Germinal center (tissue), 1 donor: ENCODE measurements at places on chromosomes 1 and 21.

DNA sequence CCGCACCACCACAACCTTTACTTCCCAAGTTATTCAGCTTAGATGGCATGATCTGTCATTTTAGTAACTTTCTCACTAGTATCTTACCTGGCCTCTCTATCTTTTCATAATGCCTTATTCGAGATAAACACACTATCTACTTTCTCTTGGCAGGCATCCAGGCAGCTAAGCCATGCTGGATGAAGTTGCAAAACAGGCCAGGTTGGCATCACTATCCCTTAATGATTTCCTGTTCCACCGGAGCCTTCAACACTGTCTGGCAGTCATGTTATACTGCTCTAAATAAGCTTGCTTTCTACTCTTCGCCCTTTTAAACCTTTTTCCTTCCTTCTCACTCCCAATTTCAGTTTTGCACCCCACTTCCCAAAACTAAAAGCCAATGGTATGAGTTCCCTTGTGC lies 12.0 kb upstream of the KCNH1 start:
- no peak for DNase-seq

GRCh38 chr1:210499956-210500355 lies 171.3 kb downstream of the HHAT start:
- DNase-seq: no peak

DNA sequence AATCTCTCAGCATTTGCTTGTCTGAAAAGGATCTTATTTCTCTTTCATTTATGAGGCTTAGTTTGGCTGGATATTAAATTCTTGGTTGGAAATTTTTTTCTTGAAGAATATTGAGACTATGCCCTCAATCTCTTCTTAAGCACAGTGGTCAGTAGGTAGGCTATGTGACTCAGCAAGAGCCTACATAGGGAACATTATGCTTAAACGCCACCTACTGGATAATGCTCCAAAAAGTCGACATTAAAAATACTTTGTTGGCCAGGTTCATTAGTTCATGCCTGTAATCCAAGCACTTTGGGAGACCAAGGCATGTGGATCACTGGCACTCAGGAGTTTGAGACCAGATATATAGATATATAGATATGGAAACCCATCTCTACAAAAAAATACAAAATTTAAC lies 678.0 kb upstream of the USP24 start:
- DNase-seq: no peak

- DNase-seq: no peak
Observed at GRCh38 chr1:19435181-19435580, 50.2 kb downstream of the CAPZB start.

GRCh38 chr1:162091681-162092524 lies 22.4 kb downstream of the NOS1AP start:
- DNase-seq: no peak

- DNase-seq: no peak
Observed at GRCh38 chr1:25993197-25993951, 4.5 kb downstream of the PAFAH2 start.

DNA sequence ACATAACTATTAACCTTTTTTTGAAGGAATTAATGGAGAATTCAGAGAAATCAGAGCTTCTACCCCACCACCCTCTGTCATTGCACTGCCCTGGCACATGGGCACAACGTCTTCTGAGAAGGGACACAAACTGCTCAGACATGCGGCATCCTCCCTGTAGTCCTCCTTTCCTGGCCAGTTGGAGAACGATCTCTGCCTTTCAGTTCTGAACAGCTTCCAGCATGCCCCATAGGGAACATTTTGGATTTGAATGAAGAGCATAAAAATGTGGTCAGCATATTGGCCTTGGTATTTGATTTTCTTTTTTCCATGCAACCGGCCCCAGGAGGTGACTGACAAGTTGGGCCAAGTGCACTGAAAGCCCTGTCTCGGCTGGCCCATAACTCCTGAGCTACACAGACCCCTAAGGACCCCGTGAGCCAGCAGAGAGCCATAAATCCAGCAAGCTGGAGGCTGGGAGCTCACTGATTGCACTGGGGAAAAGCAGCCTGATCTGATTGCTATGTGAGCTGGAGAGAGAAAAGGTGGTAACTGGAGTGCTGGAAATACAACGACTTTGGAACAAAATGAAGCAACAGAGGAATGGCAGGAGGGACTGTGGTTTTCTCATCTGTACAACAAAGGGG lies 10.9 kb upstream of the BLACAT1 start:
- no peak for DNase-seq

DNA sequence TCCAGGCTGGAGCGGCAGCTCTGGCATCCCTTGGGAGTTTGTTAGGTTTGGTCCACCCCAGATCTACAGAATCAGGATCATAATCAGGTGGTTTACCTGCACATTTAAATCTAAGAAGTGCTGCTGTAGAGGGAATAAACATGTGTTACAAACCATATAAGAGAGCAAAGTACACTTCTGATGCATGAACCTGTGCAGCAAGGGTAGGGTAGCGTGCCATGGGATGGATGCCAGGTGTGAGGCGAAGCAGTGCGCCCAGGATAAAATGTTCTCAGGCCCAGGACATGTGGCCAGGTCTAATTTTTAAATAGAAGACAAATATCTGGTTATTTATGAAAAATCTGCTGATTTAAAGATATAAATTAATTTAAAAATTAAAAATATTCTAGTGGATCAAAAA lies 308.8 kb upstream of the USP24 start:
- DNase-seq: no peak

DNA sequence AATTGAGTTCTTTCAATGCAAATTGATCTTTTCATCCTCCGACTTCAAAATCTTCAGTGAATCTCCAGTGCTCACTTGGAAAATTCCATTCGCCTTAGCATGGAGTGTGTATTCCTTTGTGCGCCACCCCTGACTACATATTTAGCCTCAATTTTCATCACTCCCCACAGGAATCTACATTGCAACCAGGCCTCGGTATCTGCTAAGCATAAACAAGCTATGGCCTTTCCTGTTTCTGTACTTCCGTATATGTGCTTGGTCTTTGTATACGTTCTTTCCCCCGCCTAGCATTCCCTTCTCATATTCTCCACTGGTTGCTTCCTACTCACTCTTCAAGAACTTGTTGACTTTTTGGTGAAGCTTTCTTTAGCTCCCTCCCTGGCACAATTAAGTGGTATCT lies 470.8 kb downstream of the LMO4 start:
- DNase-seq: no peak

DNA sequence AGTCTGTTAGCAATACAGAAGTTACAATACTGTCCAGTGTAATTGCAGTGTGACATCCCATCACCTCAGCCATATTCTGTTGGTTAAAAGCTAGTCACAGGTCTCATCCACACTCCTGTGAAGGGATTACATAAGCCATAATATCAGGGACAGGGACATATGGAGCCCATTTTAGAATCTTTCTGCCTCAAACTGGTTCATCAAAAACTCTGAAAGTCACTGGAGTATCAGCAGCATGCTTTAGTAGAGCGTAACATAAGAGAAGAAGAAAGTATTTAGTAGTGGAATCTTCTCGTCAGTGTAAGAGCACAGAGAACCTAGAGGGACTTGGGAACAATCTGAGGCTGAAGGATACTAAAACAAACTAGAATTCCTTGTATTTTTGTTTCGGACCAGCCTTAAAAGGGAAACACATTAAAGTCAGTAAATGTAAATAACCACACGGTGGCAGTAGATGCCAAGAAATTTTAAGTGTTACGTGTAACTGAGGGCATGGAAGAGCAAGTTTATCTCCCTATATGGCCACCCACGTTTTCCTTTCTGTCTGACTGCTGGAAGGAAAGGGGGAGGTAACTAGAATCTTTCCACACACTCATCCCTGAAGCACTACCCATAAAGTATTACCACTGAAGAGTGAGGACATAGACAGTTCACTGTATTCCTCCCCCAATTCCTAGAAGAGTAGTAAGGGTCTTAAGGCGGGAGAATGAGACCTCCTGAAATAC lies 41.6 kb upstream of the AGL start:
- peak; percentile 47 for DNase-seq

- no peak for DNase-seq
Observed at GRCh38 chr1:207362962-207363860, 41.7 kb downstream of the CD55 start.

DNA sequence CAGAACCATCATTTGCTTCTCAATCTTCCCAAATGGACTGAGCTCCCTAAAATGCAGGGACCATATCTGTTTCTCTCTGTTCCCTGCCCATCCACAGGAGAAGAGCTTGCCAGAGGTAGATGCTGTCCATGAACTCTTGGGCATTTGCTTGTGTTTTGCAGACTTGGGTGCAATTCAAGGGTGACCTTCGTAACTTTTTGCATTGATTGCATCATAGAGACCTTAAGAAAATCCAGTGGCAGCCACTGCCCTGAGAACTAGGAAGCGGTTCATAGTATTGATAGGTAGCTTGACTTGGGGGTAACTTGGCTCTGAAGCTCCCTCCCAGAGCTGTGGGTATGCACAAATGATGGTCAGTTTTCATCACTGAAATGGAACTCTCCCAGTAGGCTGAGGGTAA lies 34.3 kb upstream of the EDEM3 start:
- no peak for DNase-seq

DNA sequence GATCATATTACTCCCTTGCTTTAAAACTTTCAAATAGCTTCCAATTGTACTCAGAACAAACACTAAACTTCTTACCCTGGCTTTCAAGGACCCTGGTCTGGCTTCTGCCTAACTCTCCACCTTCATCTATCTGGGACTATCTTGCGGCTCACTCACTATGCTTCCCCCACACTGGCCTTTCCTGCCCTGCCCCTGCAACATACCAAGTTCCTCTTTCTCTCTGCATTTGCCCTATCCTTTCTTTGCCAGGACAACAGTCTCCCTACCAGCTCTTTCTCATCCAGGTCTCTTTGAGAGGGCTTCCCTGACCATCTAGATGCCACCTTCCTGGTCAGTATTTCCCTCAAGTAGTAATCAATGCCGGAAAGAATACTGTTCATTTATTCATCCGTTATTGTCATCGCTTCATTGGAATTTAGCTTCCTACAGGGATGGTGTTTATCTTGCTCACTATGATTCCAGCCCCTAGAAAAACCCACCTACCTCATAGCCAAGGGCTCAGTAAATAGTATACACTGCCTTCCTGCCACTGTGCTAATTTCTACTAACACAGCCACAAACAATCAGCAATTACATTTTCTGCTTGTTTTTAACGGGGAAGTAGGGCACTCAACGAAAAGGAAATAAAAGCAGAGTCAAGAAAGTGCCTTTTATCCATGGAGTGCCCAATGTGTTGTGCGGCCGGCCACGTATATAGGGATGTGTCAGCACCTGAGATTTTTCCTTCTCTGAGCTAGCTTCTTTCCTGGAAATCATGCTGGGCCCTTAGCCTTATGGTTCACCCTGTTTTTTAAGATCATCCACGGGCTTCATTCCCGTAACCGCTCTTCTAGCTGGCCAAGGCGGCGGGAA lies 521 bp upstream of the CDC7 start:
- DNase-seq: no peak

- DNase-seq: no peak
Observed at GRCh38 chr1:31111290-31111951, 45.9 kb upstream of the PUM1 start.

GRCh38 chr1:196427976-196428734 lies 180.1 kb downstream of the KCNT2 start:
- DNase-seq: no peak

DNA sequence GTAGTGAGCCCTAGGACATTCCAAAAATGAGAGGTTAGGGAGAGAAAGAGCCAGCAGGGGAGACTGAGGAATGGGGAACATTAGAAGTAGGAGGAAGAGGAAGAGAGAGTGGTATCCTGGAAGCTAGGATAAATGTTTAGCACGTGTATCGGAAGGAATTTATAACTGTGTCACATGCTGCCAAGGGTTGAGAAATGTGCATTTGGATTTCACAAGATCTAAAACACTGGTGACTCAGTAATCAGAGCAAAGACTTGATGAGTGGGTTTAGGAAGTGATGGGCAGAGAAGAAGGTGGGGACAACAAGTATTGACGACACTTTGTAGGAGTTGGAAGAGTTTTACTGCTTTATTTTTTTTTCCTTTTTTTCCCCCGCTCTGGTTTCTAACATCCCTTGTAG lies 193.9 kb downstream of the FMN2 start:
- DNase-seq: no peak

GRCh38 chr1:245211761-245212160 lies 57.0 kb downstream of the KIF26B start:
- no peak for DNase-seq

DNA sequence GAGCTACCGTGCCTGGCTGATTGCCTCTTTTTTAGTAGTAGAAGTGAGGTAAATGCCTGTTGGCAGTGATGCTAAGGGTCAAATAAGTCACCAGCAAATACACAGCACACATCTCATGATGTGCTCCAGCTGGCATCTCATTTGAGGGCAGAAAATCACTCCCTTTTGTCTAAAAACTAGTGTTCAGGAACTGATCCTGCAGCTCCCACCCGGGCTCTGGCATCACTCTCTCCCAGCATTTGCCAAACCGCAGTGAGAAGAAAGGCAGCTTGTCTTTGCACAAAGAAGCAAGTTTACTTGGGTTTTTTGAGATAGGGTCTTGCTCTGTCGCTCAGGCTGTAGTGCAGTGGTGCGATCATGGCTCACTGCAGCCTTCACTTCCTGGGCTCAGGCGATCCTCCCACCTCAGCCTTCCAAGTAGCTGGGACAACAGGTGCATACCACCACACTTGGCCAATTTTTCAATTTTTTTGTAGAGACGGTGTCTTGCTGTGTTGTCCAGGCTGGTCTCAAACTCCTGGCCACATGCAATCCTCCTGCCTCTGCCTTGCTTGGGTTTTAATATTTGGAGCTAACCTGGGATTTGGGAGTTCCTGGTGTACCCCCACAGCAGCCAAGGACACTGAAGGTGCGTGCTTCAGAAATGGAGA lies 4.1 kb downstream of the RBP7 start:
- DNase-seq: no peak

DNA sequence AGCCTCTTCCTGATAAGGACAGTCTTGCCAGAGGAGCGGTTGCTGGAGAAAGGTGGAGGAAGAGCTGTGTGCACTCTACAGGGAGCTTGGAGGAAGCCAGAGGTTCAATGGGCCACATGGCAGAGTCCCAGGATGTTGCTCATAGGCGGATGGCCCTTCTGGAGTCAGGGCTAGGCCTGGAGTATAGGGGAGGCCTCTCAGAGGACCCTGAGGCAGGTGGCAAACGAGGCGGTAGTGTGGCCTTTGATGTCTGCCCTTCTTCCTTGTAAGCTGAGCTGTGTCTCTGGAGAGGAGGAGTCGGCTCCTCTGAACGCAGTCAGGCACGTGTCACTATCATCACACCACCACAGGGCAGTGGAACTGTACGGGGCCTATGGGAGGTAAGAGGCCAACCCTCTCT lies 8.6 kb downstream of the PKP1 start:
- no peak for DNase-seq

DNA sequence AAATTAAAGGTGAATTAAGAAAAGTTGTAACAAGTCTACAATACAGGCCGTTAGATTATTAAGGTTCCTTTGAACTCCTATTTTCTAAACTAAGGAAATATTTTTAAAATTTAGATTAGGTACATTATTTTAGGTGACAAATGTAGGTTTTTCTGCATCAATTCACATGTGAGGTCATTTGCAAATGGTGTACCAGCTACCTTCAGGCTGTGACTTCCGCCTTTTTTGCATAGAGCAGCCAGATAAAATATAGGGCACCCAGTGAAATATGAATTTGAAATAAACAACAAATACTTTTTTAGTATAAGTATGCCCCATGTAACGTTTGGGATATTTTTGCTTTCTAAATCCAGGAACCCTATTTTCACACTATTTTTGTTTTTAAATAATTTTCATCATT lies 544.0 kb downstream of the LMO4 start:
- DNase-seq: peak; percentile 59

GRCh38 chr21:44291936-44292811 lies 6.5 kb downstream of the AIRE start:
- DNase-seq: no peak

GRCh38 chr1:11072216-11072917 lies 12.5 kb upstream of the SRM start:
- no peak for DNase-seq
